ENCODE measurements at places on chromosomes 7 and 10.

DNA sequence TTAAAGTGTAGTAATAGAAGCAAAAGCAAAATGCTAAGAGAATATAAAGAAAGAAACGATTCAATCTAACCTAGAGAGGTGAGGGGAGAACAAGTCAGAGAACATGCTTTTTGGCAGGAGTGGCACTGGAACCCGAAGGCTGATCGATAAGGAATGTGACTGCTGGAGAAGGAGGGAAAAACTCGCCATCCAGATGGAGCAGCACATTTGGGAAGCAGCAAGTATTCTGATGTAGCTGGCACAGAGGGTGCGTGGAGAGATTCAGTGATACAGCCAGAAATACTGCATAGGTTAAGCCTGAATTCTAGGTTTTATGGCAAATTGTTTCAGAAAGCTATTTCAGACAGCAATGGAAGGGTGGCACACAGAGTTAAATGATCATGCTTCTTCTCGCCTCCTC is 42.0 kb downstream of the USP6NL start:
- DNase-seq = no peak

DNA sequence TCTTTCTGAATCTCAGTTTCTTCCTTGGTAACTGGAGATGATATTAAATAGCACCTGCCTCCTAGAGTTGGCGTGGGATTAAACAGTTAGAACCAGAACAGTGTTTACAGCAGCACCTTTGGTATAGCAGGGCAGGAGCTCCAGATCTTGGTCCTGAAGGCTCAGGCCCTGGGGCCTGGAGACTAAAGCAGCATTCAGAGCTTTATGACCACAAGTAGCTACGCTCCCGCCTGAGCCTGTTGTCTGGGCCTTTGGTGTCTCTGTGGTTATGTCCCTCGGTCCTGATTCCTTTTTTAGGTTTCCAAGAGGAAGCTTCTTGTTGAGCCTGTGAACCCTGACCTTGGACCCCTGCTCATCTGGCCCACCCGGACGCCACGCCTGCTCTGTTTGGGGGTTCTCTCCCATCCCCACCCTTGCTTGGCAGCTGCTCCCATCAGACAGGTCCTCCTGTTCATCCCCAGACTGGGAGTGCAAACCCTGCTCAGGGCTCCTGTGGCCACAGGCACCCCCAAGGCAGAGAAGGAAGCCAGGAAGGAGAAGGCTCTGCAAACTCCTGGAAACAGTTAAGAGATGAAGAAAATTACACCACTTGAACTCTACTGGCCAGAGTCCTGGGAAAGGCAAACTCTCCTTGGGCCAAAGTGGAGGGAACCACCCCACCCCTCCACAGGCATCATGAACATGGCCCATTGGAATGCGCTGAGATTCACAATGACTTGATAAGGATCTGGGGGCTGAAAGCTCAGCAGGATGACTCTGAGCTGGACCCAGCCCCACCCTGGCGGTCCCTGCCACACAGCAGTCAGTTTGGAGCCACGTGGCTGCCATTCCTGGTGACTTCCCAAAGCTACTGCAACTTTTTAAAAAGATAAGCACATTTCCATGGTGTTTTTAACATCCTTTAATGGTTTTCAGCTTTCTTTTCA is 50.1 kb upstream of the TMEM72 start:
- DNase-seq = no peak

- DNase-seq = no peak
These were observed 46.1 kb upstream of the CACUL1 start for GRCh38 chr10:118800920-118801319.

DNA sequence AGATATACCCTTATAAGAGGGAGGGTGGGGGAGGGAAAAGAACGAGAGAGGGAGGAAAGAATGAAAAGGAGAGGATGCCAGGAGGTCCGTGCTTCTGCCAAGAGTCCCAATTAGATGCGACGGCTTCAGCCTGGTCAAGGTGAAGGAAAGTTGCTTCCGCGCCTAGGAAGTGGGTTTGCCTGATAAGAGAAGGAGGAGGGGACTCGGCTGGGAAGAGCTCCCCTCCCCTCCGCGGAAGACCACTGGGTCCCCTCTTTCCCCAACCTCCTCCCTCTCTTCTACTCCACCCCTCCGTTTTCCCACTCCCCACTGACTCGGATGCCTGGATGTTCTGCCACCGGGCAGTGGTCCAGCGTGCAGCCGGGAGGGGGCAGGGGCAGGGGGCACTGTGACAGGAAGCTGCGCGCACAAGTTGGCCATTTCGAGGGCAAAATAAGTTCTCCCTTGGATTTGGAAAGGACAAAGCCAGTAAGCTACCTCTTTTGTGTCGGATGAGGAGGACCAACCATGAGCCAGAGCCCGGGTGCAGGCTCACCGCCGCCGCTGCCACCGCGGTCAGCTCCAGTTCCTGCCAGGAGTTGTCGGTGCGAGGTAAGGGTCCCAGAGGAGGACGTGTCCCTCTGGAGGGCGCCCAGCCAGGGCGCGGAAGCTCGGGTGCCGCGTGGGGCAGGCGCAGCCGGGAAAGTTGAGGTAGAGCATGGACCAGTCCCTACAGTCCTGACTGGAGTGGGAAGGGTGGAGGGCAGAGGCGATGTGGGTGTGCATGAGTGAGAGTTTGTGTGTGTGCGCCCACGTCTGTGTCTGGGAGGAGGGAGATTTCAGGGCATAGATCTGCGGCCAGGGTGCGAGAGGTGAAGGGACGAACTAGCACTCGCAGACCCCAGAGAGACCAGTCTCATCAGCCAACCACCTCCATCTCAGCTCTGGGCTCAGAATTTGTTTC is 844 bp downstream of the GRM3 start:
- no peak for DNase-seq

DNA sequence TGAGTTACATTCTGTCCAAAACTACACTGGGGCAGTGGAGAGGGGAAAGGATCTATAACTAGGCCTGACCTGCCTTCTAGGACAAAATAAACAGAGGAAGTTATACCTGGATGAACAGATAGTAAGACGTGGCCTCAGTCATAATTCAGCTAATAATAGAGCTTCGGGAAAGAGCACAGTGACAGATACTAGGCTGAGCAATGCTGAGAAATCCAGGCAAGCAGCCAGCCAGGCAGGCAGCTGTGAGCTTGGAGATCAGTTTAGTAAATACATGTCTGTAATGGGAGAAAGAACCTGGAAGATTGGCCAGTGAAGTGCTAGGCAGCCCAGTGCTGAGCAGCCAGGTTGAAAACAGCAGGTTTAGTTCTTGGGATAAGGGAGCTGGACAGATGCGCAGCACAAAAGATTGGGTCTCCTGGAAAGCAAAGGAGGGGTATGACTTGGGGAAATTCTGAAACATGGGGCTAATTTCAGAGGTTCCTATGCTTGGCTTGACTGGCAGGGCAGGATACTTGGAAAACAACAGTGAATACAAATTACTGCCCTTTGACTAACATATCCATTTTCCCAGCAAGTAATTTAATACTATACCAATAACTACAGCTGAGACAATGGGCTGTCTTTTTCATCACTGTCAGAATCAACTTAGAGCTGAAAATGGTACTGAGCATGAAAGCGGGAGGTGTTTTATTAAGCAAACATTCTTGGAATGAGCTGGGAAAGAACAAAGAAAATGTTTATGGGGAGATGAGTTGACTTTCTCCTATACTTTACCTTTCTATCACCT is 140.8 kb downstream of the DGKB start:
- DNase-seq = no peak

DNA sequence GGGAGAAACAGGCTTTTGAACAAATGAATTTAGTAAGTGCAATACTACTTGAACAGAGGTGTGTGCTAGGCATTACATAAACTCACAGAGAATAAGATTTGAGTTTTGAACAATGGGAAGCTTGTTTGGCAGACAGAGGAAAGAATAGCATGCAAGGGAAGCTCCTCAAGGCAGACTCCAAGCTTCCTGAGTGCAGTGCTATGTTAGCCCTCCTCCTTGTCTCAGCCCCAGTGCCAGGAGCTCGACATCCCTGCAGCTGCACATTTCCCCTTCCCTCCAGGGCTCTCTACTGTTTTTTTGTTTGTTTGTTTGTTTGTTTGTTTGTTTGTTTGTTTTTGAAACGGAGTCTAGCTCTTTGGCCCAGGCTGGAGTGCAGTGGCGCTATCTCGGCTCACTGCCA is 237.5 kb downstream of the IPMK start:
- DNase-seq = no peak

GRCh38 chr10:60031664-60032063 is 125.3 kb upstream of the CCDC6 start:
- DNase-seq = no peak

- no peak for DNase-seq
These were observed 12.7 kb downstream of the STEAP2 start for GRCh38 chr7:90224195-90224594.

DNA sequence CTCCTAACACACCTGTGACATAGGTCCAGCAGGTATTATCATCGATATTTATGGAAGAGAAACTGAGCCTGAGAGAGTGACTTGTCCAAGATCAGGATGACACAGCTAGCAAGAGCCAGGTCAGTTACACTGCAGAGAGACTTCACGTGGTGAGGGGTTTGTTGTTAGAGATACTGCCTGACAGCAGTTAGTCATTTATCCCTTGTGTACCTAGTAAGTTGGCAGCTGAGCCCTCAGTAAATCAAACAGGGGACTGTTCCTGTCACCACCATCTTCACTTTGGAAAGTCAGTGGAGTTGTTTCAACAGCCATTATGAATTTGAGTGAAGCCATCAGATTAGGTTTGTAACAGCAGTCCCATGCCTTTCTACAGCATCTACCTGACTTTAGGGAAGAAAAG is 87.5 kb upstream of the GATA3 start:
- DNase-seq = no peak

DNA sequence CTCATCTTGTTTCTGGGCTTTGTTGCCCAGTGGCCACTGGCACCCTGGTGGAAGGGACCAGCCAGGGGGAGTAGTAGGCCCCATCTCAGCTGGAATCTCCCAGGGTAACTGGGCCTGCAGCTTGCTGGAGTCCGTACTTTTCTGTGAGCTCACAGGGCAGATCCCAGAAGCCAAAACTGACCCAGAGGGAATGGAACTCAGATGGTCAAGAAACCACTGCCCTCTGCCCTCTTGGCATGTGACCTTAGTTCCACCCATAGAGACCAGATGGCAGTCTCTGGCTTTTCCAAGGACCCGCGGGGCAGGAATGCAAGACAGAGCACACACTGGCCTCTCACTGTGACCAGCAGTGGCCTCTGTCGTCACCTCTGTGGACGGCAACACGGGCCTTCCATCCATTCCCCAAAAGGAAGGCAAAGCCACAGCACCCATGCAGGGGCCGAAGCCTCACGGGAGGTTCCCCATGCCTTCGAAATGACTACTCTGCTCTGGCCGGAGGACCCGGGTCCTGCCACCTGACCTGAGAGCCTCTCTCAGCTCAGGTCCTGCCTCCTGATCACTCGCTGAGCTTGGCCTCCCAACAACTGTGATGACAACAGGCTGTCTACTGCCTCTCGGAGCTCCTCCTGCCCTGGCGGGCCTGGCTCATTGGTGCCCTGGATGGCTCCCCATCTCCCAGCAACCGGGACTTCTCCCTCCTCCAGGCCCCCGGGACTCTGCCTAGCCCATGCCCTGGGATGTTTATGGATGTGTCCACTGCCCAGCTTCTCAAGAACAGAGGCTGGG is 29.9 kb downstream of the MYL10 start:
- no peak for DNase-seq

DNA sequence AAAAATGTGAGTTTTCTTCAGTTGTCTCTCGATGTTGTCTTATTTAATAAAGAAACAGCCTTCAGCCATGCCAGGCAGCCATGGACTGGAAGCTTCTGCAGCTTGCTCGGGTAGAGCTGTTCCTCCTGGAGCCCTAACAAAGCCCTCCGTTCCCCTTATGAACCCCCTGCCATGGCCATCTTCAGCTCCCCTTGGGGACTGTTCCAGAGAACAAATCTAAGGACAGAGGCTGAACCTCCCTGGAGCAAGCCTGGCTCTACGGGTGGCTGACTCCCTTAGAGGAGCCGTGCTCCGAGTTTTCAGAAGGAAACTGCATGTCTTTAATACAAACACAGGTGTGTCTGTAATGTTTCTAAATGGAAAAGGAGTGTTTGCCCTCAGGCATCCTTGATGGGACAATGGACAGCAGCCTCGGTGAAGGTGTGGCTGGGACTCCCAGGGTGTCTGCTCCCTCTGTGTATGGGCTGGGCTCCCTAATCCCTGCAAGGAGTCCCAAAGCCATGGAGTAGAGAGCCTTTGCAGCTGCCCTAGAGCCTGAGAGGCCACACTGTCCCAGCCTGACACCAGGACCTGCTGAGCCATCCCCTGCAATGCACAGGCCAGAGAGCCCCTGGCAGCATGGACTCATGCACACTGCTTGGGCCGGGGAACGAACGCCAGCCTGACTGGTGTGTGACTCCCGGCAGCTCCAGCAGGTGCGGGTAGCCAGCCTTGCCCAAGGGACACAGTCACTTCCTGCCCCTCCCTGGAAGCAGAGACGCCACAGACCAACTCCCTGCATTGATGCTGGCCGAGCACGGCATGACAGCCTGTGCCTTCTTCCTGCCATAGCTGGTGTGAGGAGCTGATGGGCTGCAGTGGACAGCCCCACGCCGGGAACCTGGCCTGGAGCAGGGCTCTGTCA is 381.8 kb downstream of the TCERG1L start:
- DNase-seq = no peak

- DNase-seq = no peak
These were observed 8.3 kb upstream of the ARHGAP21 start for GRCh38 chr10:24731942-24732341.

GRCh38 chr10:42790835-42791234 is 8.2 kb downstream of the BMS1 start:
- DNase-seq = no peak

GRCh38 chr10:127259347-127259746 is 63.0 kb upstream of the INSYN2A start:
- no peak for DNase-seq

- DNase-seq = no peak
These were observed 102.3 kb downstream of the SLC25A13 start for GRCh38 chr7:96219378-96220130.

GRCh38 chr7:28641752-28642545 is 229.6 kb downstream of the CREB5 start:
- DNase-seq = no peak

- DNase-seq = no peak
These were observed 63.0 kb downstream of the PAPSS2 start for GRCh38 chr10:87722716-87723115.

DNA sequence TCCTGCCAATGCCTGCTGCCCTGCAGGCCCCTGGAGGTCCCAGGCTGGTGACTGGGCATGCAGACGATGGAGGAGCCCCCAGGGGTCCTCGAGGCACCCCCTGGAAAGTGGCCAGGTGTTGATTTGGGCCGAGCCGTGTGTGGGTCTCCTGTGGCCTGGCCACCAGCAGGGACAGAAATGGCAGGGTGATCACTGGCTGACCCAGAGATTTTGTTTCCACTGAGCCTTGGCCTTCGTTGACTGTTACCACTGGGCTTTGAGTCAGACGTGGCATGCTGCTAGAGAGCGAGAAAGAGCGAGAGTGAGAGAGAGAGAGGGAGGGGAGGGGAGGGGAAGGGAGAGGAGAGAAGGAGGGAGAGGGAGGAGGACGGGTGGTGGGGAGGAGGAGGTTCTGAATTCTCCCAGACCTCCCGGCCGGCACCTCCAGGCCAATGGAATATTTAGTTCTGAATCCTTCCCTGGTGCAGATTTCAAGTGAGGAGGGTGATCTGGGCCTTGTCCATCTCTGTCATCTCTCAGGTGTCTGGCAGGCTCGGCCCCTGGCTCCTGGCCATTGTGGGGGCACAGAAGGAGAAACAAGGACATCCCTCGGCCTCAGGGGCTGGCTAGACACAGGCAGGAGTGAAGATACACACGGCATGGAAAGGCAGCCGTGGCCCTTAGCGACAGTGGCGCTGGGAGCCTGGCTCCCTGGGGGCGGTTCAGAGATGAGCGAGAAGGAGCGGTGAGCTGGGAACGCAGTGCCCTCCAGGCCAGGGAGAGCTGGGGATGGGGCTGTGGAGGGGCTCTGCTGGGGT is 58.2 kb downstream of the GLRX3 start:
- DNase-seq = no peak

Data from CD4-positive, alpha-beta T cell treated with Interleukin-6 at 100 ng/mL for 8 hours (primary cell).